NCI-H1436 (cell line): ENCODE measurements at places on chromosomes 2 and 18.

DNA sequence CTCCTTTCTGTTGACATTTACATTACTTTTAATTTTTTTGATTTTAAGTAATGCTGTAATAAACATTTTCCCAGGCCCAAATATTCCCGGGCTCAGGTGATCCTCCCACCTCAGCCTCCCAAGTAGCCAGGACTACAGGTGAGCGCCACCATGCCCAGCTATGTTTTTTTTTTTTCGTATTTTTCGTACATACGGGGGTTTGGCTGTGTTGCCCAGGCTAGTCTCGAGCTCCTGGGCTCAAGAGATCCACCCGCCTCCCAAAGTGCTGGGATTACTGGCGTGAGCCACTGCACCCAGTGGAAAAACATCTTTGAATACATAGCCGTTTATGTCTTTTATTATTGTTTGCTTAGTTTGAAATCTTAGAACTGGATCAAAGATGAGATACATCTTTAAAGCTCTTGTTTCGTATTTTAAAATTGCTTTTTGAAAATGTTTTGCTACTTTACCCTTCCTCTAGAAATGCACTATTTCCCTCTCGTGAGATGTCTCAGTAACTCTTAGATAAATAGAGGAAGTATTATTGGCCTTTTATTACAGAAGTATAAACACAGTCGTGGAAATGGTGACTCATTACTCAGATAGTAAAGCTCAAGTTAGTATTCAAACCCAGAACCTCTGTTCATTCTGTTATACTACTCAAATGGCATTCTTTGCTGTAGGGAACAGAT lies 2.4 kb downstream of the SMCHD1 start:
- no peak for DNase-seq

- DNase-seq = no peak
These were observed 216.1 kb downstream of the HAUS1 start for GRCh38 chr18:46320297-46320696.

- DNase-seq = no peak
These were observed 41.7 kb upstream of the EFEMP1 start for GRCh38 chr2:55965276-55965675.

DNA sequence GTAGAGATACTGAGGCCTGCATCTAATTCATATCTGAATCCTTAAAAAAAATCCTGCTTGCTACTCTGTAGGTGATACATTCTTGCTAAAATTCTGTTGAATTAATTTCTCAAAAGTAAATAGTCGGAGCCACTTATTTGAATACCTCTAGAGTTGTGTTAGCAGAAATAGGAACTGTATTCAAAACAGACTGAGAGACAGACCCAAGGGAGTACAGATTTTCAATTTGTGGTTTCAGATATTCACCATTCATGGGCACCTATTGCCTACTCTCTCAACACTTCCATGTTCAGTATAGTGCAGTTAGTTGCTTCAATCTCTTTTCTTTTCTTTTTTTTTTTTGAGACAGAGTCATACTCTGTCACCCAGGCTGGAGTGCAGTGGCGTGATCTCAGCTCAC lies 46.6 kb upstream of the CTLA4 start:
- DNase-seq = no peak

- no peak for DNase-seq
These were observed 62.6 kb downstream of the MALT1 start for GRCh38 chr18:58733866-58734265.

DNA sequence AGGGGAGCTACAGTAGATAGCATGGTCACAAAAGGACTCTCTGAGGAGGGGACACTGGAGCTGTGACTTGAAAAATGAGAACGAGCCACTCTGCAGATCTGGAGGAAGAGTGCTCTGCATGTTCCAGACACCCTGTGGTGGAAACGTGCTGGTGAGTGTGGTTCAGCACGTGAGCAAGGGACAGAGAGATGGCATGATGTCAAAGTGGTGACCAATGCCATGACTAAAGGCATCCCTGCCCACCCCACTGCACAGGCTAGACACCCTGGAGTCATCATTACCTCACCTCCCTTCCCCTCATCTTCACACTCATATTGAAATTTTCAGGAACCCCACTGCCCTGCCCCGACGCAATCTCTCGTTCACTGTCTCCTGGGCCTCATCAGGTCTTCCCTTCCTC lies 56.5 kb downstream of the SLC4A5 start:
- DNase-seq = no peak

DNA sequence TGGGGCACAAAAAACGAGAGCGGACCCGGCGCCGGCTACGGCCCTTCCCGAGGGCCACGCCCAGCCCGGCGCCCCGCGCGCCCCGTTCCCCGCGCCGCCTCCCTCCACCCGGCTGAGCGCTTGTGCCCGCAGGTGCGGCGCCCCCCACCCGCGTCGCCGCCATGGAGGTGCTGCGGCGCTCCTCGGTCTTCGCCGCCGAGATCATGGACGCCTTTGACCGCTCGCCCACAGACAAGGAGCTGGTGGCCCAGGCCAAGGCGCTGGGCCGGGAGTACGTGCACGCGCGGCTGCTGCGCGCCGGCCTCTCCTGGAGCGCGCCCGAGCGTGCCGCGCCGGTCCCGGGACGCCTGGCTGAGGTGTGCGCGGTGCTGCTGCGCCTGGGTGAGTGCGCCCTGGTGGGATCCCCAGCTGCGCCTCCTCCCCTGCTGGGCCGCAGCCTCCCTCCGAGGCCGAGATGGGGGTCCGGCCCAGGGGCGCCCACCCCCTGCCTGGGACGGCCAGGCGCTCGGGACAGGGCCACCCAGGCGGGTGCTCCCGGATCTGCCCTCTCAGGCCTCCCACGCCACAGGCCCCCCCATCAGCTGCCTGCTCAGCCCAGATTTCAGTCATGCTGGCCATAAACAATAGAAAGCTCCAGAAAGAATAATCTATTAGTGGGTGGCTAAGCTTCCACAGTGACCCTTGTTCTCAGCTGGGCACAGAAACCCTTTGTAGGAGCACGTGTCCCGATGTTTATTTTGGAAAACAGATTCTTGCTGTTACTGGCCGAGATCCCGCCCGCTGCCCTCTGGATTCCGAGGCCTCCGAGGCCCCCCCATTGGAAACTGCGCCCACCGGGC lies 997 bp downstream of the BOK start:
- DNase-seq = no peak

- DNase-seq = no peak
These were observed 230.9 kb downstream of the RBM43 start for GRCh38 chr2:151030663-151031230.

DNA sequence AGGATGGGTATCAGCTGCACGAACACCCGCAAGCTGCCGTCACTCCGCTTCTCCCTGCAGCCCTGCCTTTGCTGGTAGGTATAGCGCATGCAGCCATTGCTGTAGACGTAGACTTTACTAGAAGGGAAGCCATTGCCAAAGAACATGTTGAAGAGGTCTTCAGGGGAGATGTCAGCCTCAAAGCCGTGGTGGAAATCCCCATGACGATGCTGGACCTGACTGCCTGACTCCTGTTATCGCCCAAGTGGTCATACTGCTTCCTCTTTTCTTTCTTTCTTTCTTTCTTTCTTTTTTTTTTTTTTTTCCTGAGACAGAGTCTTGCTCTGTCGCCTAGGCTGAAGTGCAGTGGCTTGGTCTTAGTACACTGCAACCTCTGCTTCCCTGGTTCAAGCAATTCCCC lies 68.7 kb upstream of the SPRED2 start:
- DNase-seq = no peak

GRCh38 chr2:143177096-143177786 lies 48.0 kb downstream of the ARHGAP15 start:
- DNase-seq = no peak

DNA sequence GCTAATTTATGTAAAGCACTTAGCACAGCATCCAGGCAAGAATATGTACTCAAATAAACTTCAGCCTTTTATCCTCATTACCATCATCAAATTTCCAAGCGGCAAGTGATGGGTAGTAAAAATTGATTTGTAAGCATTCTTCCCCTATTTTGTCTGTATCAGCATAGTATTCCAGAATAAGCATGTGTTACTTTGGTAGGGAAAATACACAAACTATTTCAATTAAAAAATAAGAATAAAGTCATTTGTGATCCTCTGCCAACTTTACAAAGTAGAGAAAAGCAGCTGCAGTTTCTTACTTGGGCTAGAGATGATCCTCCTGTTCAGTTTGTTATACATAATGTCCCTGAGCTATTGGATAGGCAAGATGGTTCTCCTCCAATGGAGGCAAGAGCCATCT lies 493.2 kb downstream of the ZEB2 start:
- no peak for DNase-seq

DNA sequence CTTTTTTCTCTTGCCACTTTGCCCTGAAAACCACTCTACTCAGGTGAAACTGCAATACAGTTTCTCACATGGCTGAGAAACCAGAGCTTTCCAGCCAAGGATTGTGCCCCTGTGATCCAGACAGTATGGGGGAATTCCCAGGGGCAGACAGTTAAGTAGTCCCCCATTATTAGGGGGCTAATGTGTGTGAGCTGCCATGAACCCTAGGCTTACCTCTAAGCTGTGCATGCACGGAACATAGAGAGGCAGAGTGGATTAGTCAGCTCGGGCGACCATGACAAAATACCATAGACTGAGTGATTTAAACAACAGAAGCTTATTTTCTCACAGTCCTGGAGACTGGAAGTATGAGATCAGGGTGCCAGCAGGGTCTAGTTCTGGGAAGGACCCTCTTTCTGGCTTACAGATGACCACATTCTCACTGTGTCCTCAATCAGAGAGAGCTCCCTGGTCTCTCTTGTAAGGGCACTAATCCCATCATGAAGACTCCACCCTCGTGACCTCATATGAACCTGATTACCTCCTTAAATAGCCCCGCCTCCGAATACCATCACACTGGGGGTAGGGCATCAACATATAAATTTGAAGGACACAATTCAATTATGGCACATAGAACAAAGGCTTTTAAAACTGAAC lies 215.1 kb downstream of the EIPR1 start:
- DNase-seq = no peak

GRCh38 chr2:128602699-128603101 lies 284.0 kb upstream of the HS6ST1 start:
- no peak for DNase-seq

GRCh38 chr2:3595985-3596384 lies 1.1 kb downstream of the COLEC11 start:
- DNase-seq = no peak

- DNase-seq = no peak
These were observed 208.4 kb downstream of the HDAC4 start for GRCh38 chr2:239192456-239192855.

DNA sequence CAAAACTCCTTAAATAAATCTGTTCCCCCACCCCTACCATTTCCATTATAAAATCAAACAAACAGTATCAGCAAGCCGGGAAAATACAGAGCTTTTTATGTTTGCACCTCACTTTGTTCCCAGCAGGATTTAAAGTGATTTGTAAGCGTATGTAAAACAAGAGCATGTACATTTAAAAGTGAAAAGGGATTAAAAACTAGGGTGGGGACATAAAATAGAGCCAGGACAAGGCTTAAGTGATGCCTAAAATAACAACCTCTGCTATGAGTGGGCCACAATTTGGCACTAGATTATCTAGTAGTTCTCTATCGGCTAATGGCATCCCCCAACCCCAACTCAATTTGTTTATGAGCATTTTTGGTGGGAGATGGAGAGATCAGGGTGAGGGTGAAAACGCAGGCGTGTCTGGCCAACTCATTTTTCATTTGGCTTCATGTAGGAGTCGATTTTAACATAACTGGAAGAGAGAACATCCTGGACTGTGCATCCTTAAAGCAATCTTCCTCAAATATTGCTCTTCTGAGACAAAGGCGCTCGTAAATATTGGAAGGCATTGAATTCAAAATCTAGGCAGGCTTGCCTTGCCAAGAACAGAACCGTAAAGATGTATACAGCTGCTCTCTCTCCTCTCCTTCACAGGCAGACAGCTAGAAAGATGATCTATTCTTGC lies 34.5 kb upstream of the TSPYL6 start:
- DNase-seq = no peak

GRCh38 chr18:35306588-35307250 lies 16.7 kb upstream of the ZSCAN30 start:
- no peak for DNase-seq

DNA sequence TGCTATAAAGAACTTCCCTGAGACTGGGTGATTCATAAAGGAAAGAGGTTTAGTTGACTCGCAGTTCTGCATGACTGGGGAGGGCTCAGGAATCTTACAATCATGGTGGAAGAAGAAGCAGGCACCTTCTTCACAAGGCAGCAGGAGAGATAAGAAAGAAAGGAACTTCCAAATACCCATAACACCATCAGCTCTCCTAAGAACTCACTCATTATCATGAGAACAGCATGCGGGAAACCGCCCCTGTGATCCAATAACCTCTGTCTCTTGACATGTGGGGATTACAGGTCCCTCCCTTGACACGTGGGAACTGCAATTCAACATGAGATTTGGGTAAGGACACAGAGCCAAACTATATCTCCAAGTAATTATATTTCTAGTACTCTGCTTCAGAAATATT lies 163.8 kb upstream of the CDH20 start:
- DNase-seq = no peak

DNA sequence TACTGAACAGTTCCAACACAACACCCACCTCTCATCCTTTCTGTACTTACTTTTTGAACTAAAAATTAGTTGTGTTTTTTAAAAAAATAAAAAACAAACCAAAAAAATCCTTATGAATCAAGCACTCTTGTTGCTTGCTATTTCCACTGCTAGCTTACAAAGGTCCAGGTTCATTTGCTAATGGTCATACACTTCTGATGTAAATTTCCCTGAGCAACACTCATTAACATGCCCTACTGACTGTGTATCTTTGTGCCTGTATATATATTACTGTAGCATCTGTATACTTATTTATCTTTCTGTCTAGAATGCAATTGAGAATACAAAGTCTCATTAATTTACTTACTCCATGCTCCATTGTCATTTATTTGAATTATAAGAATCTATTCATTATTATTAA lies 30.3 kb upstream of the IKZF2 start:
- DNase-seq = no peak

DNA sequence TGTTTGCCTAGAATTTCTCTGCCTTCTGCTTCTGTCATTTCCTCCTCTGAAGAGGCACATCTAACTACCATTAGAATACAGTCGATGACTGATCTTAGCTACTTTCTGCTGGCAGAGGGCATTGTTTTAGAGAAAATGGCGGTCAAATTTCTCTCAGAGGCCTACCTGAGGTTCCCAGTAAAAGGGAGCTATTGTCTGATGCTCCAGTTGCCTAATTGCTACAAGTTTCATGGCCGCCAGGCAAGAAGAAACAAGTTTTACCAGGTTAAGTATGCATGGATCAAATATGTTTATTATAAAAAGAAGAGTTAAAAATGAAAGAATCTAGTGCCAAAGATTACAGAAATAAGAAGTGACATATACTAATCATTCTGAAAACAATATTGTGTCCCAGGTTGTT lies 416.6 kb downstream of the DSC3 start:
- DNase-seq = no peak

DNA sequence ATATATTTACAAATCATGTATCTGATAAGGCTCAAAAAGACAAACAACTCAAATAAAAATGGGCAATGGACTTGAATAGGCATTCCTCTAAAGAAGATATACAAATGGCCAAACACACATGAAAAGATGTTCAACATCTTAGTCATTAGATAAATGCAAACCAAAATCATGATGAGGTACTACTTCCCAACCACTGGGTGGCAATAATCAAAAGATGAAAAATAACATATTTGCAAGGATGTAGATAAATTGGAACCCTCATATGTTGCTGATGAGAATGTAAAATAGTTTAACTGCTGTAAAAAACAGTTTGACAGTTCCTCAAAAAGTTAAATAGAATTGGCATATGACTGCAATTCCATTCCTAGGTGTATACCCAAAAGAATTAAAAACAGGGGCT lies 132.3 kb downstream of the TTC32 start:
- no peak for DNase-seq

- DNase-seq = no peak
These were observed 331.1 kb upstream of the SLC14A2 start for GRCh38 chr18:45284174-45284573.

- DNase-seq = no peak
These were observed 208.4 kb downstream of the CDH20 start for GRCh38 chr18:61541673-61542072.
